NCI-H526 (cell line): ENCODE measurements at places on chromosomes 11 and 22.
A peak's percentile ranks its signal among the peaks of the same experiment; 100 is the strongest.

DNA sequence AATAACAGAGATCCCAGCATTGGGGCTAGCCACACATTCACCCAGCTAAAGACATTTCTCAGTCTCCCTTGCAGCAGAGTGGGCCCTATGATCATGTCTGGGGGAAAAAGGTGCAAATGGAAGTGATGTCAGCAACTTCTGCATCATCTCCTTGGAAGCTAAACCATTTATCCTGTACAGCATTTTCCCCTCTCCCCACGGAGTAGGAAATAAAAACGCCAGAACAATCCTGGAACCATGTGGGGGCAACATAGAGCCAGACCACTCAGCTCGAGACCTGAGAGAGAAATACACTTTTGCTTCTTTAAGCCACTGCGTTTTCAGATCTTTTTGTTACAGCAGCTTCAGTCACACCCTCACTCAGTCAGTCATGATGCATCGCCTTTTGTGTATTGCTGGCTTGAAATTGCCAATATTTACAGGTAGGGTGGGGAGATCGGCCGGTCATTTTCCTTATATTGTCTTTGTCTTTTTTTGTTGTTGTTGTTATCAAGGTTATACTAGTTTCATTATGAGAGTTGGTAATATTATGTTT lies 9.1 kb upstream of the RAC2 start:
- DNase-seq: no peak

- DNase-seq: no peak
Measured at GRCh38 chr11:103798026-103798425, 238.4 kb upstream of the DDI1 start.

DNA sequence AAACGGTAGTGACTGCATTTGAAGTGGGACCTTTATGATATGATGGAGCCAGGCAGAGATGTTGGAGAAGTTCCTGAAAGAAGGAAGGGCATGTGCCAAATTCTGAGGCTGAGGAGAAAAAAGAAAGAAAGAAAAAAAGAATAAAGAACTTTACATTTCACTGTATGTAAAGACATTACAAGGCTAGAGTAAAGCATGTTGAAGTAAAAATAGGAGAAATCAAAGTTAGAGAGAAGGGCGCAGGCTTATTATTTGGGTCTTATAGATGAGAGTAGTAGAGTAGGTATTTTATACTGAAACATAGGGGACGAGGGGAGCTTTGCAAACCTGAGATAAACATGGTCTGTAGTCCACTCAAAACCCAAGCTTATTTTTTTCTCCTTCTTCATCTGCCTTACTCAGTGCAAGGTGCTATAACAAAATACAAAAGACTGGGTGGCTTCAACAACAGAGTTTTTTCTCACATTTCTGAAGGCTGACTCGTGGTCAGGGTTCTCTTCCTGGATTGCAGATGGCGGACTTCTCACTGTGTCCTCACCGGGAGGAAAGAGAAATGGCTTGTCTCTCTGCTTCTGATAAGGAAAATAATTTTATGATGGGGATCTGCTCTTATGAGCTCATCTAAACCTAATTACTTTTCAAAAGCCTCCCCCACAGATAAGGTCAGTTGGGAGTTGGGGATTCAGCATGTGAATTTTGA lies 2.7 kb downstream of the HBG1 start:
- DNase-seq: no peak

GRCh38 chr11:59755701-59756557 lies 753 bp downstream of the STX3 start:
- peak; percentile 74 for DNase-seq

GRCh38 chr11:8683115-8683807 lies 669 bp downstream of the RPL27A start:
- peak; percentile 45 for DNase-seq

- DNase-seq: no peak
Measured at GRCh38 chr11:110425751-110426545, 3.8 kb upstream of the FDX1 start.

DNA sequence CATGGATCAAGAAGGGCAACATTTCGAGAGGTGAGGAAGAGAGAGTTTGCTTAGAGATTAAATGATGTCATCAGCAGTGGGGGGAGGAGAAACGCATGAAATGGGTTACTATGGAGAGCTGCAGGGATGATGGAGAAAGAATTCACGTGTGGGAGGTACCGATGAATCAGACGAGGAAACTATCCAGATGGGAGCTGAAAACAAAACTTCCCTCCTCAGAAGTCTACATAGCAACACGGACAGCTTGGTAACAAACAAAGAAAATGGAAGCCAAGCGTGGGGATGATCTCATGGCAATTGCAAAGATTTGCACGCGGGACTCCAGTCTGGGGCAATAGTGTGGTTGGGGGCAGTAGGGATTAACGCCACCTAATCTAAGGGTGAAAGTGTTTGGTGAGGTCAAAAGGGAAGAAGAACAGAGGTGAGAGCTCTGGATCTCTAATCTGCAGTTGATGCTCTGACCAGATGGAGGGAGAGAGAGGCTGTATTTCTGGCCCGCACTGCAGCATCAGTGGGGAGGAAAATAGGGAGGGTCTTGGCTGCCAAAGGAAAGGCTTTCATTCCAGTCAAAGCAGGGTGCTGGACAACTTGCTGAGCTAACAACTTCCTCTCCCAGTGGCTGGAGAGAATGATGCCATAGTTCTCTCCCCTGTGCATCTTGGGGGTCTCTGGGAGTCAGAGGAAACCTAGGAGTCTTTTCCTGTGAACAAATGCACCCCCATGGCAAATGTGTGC lies 43.4 kb upstream of the CSNK2A3 start:
- DNase-seq: no peak

GRCh38 chr11:72078477-72078876 lies 1.9 kb downstream of the NUMA1 start:
- no peak for DNase-seq

- DNase-seq: no peak
Measured at GRCh38 chr11:68773521-68774193, 22.3 kb upstream of the TESMIN start.

- DNase-seq: no peak
Measured at GRCh38 chr22:37186997-37187522, 987 bp downstream of the C1QTNF6 start.
